ENCODE measurements at places on chromosomes 6 and 20. TPM values are rescaled to one million over a fixed set of nuclear protein-coding genes. Genes with fewer than 3 reads are reported as not detected.

The POPDC3 gene
- total RNA-seq = 14.8 TPM

DNA sequence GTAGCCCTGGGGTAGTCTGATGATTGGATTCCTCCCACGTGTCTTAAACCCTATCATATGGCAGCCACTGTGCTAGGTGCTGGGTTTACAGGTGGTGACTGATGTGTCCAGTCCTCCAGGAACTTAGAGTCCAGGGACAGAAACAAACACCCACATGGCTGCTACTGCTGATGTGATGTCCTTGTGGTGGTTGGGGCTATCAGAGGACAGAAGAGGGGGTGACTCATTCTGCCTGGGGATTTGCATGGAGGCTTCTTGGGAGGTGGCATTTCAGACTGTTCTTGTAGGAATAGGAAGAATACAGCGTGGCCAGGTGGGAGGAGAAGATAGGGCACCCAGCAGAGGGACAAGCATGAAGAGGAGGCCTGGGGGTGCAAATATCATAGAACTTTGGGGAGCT lies 9.8 kb downstream of the RAET1G start:
- H3K4me3 ChIP-seq = no peak overlapping the region
- no peaks in the 10 kb centered on the region for H3K27me3 ChIP-seq
- no peak for DNase-seq
- no peaks in the 10 kb centered on the region for H3K36me3 ChIP-seq

The GTSF1L gene
- not detected for total RNA-seq

The KIF13A gene
- 52.2 TPM for total RNA-seq

The MLIP gene
- total RNA-seq = 1.0 TPM

The SAMHD1 gene
- 14.0 TPM for total RNA-seq

The SULF2 gene
- 495 TPM for total RNA-seq

- no peak overlapping the region for H3K27ac ChIP-seq
- DNase-seq = no peak
- no peaks in the 10 kb centered on the region for H3K4me1 ChIP-seq
- H3K27me3 ChIP-seq = no peaks in the 10 kb centered on the region
- H3K36me3 ChIP-seq = no peaks in the 10 kb centered on the region
These were observed 489.8 kb upstream of the MANEA start for GRCh38 chr6:95087394-95088097.

The TLDC2 gene
- total RNA-seq = not detected

DNA sequence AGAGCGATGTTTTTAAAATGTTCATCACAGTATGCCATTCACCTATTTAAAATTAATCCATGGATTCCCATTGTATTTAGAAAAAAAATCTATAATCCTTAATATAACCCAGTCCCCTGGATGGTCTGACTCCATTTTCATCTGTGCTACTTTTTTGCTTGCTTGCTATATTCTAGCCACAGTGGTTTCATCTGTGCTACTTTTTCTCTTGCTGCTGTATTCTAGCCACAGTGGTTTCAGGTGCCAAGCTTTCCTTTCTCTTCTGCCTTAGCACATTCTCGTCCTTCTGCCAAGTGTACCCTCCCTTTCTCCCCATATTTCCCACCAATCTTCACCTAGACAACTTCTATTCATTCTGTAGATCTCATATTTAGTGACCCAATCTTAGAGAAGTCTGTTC lies 33.3 kb upstream of the SOX4 start:
- no peaks in the 10 kb centered on the region for H3K36me3 ChIP-seq
- H3K27me3 ChIP-seq = no peaks in the 10 kb centered on the region
- H3K4me3 ChIP-seq = no peak overlapping the region

The DDR1 gene
- 267 TPM for total RNA-seq

GRCh38 chr6:132764370-132764769 lies 6.7 kb upstream of the VNN2 start:
- H3K27me3 ChIP-seq = no peaks in the 10 kb centered on the region
- peak overlapping the region; percentile 45 for H3K27ac ChIP-seq
- H3K4me3 ChIP-seq = no peak overlapping the region
- H3K36me3 ChIP-seq = 0 out of 2 replicates have a peak, but pooled peaks cover 2% of the 10 kb centered on the region

- no peaks in the 10 kb centered on the region for H3K27me3 ChIP-seq
These were observed 43.4 kb upstream of the RIPOR2 start for GRCh38 chr6:24979176-24979575.

DNA sequence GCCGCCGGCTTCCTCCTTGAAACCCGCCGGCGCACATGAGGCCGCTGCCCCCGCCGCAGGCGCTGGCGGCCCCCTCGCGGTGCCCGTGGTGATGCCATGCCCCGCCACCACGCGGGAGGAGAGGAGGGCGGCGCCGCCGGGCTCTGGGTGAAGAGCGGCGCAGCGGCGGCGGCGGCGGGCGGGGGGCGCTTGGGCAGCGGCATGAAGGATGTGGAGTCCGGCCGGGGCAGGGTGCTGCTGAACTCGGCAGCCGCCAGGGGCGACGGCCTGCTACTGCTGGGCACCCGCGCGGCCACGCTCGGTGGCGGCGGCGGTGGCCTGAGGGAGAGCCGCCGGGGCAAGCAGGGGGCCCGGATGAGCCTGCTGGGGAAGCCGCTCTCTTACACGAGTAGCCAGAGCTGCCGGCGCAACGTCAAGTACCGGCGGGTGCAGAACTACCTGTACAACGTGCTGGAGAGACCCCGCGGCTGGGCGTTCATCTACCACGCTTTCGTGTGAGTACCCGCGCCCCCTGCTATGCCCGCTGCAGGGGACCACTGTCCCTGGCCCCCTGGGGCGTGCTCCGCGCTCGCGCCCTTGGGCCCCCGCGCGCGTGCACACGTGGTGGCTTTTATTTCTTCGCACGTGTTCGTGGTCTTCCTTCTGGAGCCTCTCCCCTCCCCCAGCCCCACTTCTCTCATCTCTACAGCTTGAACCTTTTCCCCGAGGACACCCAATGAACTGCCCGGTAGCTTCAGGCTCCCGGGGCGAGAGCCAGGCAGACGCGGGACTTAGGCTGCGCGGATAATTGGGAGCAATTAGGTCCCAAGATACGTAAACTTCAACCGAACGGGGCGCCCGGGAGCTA lies 453 bp downstream of the KCNQ5 start:
- no peak overlapping the region for H3K27ac ChIP-seq
- no peaks in the 10 kb centered on the region for H3K4me1 ChIP-seq
- H3K27me3 ChIP-seq = no peaks in the 10 kb centered on the region
- no peaks in the 10 kb centered on the region for H3K36me3 ChIP-seq
- peak; percentile 45 for DNase-seq
- peak overlapping the region; percentile 61 for H3K4me3 ChIP-seq

DNA sequence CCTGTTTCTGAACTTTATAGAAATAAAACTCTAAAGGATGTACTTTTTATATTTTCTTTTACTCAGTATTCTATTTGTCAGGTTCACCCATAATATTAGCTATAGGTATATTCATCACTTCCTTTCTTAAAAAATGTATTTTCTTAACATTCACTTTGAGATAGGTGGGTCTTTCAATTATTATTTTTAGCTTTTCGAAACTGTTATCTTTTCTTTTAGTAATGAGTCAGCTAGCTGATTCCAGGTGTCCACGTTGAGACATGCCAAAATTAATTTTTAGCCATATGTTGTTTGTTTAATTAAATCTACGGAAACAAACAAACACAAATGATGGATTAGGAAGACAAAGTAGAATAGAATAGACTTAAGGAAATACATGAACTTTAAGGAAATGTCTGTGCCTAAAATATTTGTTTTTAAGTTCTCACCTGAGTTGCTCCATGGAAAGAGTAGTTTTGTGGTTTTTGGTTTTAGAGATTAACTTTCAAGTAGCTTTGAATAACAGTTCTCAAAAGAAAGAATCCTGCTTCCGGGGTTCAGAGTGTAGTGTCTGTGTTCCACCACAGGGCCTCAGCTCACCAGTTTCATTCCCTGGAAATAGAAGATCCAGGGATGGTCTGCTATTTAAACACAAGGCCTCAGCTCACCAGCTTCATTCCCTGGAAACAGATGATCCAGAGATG lies 435.0 kb downstream of the HAO1 start:
- no peaks in the 10 kb centered on the region for H3K4me1 ChIP-seq
- H3K27ac ChIP-seq = no peak overlapping the region
- DNase-seq = no peak
- no peak overlapping the region for H3K4me3 ChIP-seq
- no peaks in the 10 kb centered on the region for H3K27me3 ChIP-seq

- peak; percentile 84 for DNase-seq
- H3K36me3 ChIP-seq = no peaks in the 10 kb centered on the region
- peaks cover 22% of the 10 kb centered on the region for H3K4me1 ChIP-seq
- H3K27ac ChIP-seq = peak overlapping the region; percentile 87
These were observed 12.2 kb downstream of the BACH2 start for GRCh38 chr6:90284236-90285041.

- no peak for DNase-seq
- H3K27ac ChIP-seq = no peak within 1 kb of the TSS
- no peak within 1 kb of the TSS for H3K4me3 ChIP-seq
- H3K27me3 ChIP-seq = no peaks in the 10 kb centered on the region
- H3K36me3 ChIP-seq = no peaks in the 10 kb centered on the region
- H3K4me1 ChIP-seq = no peaks in the 10 kb centered on the region
These were observed at the start of gene SLC22A1 for GRCh38 chr6:160121558-160121957. TSS of gene SLC22A1 (plus strand) at chr6:160121815. CDS start at chr6:160121936, 121 bp downstream.

DNA sequence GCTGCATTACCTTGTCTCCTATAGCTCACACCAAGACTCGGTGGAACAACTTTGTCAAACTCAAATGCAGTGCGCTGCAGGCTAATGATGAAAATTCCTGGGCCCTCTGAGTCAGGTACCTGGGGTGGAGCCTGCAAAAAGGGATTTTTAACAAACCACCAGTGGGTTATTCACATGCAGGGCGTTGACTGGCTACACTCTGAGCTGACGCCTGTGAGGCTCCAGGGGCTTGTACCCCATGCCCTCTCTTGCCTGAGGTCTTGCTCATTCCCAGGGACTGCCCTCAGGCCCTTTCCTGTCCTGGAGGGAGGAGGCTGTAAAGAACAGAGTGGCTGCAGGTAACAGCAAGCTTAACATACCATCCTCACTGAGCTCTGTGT lies 9.2 kb downstream of the GTSF1L start:
- H3K4me1 ChIP-seq = no peaks in the 10 kb centered on the region
- H3K4me3 ChIP-seq = no peak overlapping the region
- no peak overlapping the region for H3K27ac ChIP-seq
- no peaks in the 10 kb centered on the region for H3K36me3 ChIP-seq

DNA sequence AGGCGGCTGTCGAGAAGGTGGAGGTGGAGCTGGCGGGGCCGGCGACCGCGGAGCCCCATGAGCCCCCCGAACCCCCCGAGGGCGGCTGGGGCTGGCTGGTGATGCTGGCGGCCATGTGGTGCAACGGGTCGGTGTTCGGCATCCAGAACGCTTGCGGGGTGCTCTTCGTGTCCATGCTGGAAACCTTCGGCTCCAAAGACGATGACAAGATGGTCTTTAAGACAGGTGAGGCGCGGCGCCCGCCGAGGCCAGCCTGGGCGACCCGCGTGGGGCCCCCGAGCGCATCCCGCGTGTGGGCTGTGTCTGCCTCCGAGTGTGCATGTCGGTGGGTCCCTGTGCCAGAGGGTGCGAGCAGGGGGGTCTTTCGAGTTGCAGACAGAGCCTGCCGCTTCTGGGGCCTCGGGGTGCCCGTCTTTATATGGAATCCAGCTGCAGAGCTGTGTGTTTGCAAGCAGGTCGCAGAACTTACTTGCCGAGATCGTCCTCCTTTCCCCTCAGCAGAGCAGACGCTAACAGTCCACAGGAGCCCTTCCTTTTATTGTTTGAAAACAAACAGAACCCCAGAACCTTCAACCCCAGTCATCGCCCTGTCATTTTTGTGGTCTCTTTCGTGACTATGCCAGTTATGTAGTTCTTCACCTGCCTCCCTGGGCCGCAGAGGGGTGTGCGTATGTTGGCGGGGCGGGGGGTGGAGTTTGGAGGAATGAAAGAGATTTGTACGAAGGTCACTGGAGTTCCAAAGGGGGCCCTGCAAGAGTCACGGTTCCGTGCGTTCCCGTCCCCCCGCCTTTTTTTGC lies 766 bp downstream of the SLC16A10 start:
- peaks cover 6% of the 10 kb centered on the region for H3K4me1 ChIP-seq
- peak overlapping the region; percentile 70 for H3K4me3 ChIP-seq

GRCh38 chr6:52475307-52475706 lies 55.2 kb downstream of the EFHC1 start:
- DNase-seq = no peak
- H3K27ac ChIP-seq = no peak overlapping the region
- no peak overlapping the region for H3K4me3 ChIP-seq
- H3K27me3 ChIP-seq = no peaks in the 10 kb centered on the region
- H3K4me1 ChIP-seq = no peaks in the 10 kb centered on the region

GRCh38 chr20:40965671-40966070 lies 63.0 kb upstream of the TOP1 start:
- H3K27ac ChIP-seq = no peak overlapping the region
- H3K4me3 ChIP-seq = no peak overlapping the region
- no peaks in the 10 kb centered on the region for H3K36me3 ChIP-seq
- H3K4me1 ChIP-seq = no peaks in the 10 kb centered on the region
- H3K27me3 ChIP-seq = no peaks in the 10 kb centered on the region

- DNase-seq = no peak
- no peaks in the 10 kb centered on the region for H3K4me1 ChIP-seq
- no peaks in the 10 kb centered on the region for H3K27me3 ChIP-seq
- H3K36me3 ChIP-seq = peaks cover 14% of the 10 kb centered on the region
These were observed 55.5 kb upstream of the MYO6 start for GRCh38 chr6:75693534-75693933.

- no peak for DNase-seq
- no peaks in the 10 kb centered on the region for H3K27me3 ChIP-seq
- peaks cover 10% of the 10 kb centered on the region for H3K4me1 ChIP-seq
- H3K4me3 ChIP-seq = no peak overlapping the region
These were observed 45.0 kb downstream of the SLC17A5 start for GRCh38 chr6:73608761-73609160.

DNA sequence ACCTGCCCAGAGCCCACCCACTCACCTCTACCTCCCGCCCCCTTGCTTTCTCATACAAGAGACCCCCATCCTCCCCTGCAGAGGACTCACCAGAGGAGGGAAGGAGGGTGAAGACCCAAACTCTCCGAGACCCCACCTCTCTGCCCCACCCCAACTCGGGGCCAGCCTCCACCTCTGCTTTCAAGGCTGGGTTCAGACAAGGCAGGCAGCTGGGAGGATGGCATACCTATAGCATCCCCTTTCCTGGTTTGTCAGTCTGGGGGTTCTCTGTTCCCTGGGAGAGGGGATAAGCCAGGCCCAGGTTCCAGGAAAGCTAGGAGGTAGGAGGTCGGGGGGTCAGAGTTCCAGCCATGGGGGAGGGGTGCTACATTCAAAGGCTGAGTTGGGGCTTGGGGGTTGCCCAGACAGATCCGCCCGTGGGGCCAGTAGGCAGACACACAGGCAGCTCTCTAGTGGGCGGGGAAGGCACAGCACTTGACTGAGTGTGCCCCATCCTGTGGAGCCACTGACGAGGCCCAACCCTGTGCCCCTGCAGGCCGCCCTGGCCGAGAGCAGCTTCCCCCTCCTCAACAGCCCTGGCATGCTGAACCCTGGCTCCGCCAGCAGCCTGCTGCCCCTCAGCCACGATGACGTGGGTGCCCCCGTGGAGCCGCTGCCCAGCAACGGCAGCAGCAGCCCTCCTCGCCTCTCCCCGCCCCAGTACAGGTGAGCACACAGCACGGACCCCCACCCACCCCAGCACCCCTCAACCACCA lies 40.8 kb upstream of the MDFI start:
- no peak for DNase-seq
- H3K27me3 ChIP-seq = no peaks in the 10 kb centered on the region
- H3K27ac ChIP-seq = no peak overlapping the region
- no peaks in the 10 kb centered on the region for H3K36me3 ChIP-seq
- no peaks in the 10 kb centered on the region for H3K4me1 ChIP-seq

The OPN5 gene
- not detected for total RNA-seq

The LCA5 gene
- 5.4 TPM for total RNA-seq
